ENCODE measurements at places on chromosomes 1 and 21.
A peak's percentile ranks its signal among the peaks of the same experiment; 100 is the strongest.

GRCh38 chr1:160377585-160378206 lies 10.8 kb downstream of the NHLH1 start:
- no peak for DNase-seq

DNA sequence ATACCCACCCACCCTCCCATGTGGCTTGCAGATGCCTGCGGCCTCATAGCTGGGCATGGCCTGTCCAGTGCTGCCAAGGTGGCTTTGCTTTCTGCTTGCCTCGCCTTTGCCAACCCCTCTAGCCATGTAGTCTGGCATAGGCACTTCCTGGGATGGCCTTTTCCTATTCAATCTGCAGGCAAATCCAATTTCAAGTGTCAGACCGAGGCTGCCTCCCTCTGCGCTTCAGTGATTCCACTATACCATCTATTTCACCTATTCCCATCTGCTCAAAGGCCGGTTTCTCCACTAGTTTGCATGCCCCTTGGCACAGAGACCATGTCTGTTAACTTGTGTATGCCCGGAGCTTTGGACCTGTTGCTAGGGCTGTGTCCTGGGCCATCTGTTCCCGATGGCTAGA lies 3.8 kb upstream of the ZBTB21 start:
- DNase-seq = no peak

DNA sequence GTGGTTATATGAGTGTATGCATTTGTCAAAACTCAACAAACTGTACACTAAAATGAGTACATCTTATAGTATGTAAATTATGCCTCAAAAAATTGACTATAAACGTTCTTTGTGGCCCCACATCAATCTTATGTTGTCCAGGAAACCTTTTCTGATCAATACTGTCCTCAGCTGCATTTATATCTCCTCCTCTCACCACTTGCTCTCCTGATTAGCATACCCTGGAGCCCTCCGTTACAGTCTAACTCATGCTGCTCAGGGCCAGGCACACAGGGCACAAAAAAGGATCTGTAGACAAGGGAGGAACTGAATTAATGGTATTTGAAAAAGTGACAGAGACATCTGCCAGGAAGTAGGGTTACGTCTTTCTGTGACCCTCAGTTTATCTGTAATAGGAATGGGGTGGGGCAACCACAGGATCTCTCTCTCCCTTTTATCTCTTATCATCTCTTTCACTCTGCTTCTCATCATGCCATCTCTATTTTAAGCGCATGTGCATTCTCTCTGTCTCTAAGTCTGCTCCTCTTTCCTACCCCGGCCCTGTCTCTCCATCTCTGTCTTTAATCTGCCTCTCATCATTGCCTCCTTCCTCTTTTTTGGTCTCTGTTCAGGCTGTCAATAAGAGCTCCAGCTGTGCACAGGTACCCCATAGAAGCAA lies 7.0 kb upstream of the TAL1 start:
- DNase-seq = no peak

- no peak for DNase-seq
Measured at GRCh38 chr21:41258617-41259016, 58.0 kb upstream of the FAM3B start.

DNA sequence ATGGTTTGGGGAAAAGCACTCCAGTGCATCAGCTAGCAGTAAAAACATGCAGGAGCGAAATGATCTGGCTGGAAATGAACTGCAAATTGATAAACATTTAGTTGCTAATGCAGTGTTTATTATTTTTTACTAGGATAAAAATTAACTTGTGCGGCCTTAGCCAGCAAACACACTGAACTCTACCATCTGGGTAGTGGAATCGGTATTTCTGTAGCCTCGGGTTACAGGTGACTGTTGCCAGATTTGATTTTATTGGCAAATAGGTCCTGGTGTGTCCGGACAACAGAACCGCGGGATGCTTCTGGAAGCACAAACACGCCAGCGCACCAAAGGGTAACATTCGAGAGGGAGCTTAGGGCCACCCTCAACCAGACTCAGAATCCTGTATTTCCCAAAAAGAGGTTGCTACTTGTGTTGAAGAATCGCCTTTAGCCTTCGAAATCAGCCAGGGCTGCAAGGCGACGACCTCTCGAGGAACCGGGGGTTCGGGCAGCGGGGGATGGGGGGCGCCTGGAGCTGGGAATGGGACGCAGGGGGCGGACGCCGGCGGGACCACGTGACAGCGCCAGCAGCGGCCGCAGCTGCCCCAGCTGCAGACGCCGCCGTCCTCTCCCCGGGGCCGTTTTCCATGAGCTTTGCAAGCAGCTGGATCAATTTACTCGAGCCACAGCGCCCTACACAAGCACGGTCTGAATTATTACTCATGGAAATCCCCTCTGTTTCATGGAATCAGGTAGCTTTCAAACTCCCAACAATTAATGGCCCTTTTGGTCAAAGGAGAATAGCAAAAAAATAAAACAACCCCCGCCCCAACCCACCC lies 158.8 kb downstream of the TOMM20 start:
- DNase-seq = peak; percentile 71

GRCh38 chr1:236522937-236523703 lies 662 bp upstream of the LGALS8 start:
- no peak for DNase-seq

DNA sequence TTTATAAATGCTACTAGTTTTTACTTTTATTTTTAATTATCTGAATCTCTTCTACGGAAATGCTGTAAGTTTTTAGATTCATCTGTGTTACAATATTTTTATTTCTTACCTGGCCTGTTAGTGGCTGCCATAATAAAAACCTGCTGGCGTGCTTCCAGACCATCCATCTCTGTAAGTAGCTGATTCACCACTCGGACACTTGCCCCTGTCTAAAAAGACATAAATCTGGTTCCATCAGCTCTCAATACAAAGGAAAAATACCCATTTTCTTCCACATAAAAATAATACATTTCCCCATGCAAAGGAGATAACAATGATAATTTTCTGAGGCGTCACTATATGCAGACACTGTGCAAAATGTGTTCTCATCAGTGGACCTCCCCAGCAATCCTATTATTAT lies 62.0 kb downstream of the NVL start:
- no peak for DNase-seq

DNA sequence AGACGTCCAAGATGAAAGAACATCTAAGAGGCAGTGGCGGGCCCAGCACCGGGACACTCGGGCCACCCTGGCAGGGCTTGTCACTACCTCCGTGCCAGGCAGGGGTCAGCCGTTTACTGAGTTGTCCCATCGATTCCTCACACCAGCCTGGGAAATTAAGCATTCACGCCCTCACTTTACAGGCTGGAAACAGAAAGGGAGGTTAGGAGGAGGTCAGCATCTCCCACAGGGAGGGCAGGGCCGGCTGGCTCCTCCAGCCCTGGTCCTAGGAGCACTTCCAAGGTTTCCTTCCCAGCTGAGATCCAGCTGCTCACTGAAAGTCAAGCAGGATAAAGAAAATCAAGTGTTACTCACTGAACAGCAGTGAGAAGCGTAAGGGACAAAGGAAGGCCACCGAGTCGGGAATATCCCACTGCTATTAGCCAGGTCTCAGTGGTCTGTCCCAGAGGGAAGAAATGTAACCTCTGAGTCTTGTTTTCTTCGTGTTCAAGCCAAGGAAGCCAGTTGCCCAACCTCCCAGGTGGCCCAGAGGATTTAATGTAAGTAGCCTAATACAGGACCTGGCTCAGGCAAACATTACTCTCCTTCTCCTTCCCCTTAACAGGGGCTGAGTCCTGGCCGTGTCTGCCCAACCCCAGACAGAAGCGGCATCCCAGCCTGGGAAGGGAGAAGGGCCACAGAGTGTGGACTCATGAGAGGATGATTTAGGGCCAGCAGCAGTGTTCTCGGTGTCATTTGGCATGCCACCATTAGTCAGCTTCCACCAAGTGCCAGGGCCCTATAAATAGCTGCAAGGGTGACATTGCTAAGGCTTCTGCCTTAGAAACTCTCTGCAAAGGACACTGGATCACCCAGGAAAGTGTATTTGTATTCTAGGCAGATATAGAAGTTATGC lies 203.1 kb upstream of the GALNT2 start:
- no peak for DNase-seq

DNA sequence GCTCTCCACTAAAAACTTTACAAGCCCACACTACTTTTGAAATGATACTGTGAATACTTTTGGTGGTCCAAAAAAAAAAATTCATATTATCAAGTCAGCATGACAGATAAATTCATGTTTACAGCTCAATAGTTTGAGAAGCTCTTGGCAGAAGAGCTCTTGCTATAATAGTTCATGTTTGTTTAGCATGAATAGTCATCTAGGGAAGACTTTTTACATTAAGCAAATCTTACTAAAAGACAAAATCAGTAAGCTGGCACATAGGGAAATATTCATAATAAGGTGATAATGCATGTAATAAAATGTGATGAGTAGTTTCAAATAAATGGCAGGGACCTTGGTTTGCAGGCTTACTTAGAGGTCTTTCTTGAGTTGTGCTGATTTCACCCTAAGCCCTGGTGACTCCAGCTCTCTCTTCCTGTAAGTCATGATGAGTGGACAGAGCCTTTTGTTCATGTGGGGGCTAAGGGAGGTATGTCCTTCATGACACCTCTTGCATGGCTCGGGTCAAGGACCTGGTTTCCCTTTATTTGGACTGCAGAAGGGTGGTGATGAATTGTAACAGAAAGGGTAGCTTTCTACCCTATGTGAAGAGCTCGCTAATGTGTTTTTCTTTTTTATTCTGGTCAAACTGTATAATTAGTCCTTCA lies 166.7 kb downstream of the GABPA start:
- no peak for DNase-seq

GRCh38 chr1:11046270-11046566 lies 821 bp downstream of the MASP2 start:
- DNase-seq = peak; percentile 25
